ENCODE measurements at places on chromosomes 1 and 21. TPM values are rescaled to one million over a fixed set of nuclear protein-coding genes. Genes with fewer than 3 reads are reported as not detected.

The SIM2 gene
- total RNA-seq = not detected

The SPTA1 gene
- total RNA-seq = 0.06 TPM

The C1orf141 gene
- total RNA-seq = 0.45 TPM

The RWDD3 gene
- total RNA-seq = 12.7 TPM

The BCAR3 gene
- total RNA-seq = 26.0 TPM

The RPTN gene
- total RNA-seq = not detected

The FAM151A gene
- total RNA-seq = not detected

DNA sequence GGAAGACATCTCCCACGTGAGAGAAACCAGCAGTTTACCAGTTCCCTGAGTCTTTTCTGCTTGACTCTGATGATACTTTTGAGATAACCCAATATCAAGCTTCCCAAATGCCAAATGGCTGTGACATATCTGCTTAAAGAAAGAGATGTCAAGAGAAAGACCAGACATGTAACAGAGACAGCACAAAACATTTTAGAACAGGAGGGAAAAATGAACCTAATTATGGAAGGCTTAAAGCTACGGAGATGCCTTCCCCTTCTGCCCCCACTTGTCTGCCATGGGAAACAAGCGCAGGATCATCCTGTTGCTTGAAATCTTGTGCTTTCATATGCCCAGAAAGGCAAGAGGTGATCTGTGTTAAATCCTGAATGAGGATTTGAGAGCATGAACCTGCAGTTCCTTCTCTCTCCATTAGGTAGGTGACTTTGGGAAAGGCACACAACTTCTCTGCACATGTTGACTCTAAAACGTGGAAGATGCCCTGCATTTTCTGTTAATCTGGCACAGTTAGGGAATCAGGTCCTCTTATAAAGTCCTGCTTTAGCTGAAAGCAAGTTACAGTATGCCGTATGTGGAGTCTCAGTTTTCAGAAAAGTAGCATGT, 46.7 kb upstream of the MTR start:
- DNase-seq = no peak

DNA sequence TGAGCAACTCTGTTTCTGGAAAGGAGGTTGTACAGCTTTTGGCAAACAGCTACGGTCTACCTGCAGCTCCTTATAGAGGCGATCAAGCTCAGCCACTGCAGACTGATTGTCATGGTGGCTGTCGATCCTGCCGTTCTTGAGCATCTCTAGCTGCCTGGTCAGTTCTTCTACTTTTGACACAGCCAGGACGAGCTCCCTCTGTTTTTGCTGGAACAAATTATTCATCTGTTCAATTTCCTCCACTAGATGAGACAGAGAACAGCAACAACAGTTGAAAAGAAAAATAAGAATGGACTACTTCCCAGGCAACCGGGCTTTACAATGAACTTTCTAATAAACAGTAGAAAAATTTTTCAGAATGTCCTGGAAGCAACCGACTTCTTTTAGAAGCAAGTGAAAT, 42.5 kb downstream of the TP53BP2 start:
- DNase-seq = no peak

GRCh38 chr1:164771619-164772361, 212.8 kb downstream of the PBX1 start:
- no peak for DNase-seq

- DNase-seq = no peak
Observed at GRCh38 chr1:58466630-58467241, 79.8 kb downstream of the OMA1 start.

- DNase-seq = no peak
Observed at GRCh38 chr1:244778344-244778743, 57.1 kb upstream of the COX20 start.

DNA sequence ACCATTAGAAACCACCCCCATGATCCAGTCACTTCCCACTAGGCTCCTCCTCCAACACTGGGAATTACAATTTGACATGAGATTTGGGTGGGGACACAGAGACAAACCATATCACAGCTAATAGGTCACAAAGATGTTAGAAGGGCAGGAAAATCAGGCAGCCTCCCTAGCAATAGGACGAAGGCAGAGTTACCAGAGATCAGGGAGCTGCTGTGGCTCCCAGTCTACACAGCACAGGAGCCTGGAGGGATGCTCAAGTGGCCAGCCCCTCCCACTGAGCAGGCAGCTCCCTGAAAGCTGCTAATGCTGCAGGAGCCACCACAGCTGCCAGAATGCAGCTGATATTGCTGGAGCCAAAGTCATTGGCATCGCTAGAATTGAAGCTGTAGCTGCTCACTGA, 51.0 kb downstream of the CR1L start:
- DNase-seq = no peak

DNA sequence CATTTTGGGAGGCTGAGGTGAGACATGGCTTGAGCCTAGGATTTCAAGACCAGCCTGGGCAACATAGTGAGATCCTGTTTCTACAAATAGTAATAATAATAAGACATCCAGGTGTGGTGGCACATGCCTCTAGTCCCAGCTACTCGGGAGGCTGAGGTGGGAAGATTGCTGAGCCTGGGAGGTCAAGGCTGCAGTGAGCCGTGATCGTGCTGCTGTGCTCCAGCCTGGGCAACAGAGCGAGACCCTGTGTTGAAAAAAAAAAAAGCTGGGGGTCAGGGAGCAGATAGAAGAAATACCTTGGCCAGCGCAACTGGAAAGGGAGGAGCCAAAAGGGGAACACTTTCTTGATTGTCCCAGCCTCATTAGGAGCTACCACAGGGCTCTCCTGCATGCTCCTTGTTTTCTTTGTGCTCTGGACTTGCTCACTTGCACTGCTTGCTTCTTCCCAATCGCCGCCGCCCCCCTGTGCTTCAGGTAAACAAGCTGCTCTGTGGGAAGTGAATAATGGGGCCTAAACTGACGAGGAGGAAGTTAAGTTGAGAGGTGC, 31.1 kb downstream of the PBX1 start:
- DNase-seq = no peak

DNA sequence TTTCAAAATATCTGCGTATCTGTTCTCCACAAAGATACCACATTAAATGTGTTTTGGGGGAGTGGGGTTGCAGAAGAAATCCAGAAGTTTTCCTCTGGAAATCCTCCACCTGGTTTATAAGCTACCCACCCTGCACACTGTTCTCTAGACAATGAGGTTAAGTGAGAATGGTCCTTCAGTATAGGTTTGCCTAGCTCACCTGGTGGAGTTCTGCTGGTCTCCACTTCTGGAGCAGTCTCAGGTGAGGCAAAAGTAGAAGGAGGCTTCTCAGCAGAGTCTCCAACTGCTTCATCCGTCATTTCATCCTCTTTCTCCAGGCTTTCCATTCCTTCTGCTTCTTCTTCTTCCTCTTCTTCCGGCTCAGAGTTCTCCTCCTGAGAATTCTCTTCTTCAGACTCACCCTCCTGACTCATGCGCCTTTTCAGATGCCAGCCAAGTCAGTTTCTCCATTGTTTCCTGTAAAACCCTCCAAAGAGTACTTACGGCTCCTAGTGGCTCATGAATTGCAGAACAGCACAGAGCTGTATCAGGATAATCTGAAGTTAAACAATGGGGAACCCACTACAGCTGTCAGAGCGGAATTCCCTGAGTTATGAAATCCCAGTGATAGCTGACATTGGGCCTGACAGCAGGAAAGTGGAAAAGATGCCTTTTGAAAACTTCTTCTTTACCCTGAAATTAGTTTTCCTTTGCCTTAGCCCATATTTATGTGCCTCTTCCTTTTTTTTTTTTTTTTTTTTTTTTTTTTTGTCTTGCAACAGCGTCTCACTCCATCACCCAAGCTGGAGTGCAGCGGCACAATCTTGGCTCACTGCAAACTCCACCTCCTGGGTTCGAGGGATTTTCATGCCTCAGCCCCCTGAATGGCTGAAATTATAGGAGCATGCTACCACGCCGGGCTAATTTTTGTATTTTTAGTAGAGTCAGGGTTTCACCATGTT, 38.5 kb downstream of the MSTO1 start:
- DNase-seq = no peak

DNA sequence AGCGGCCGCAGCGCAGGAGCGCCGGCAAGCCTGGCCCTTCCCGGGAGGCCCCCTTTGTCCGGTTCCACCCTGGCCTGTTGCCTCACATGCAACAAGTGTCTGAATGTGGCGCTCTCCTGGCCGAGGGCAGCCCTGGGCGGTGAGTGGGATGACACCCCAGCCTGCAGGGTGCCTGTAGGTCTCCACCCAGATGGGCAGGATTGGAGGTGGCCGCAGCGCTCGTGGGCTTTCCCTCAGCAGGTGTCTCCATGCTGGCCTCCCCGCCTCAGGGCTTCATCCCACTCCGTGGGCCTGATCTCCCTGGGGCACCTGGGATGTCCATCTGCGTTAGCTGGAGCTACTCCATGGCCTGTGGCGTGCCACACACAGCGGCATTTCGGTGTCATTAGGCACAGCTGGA, 1.5 kb downstream of the MIB2 start:
- DNase-seq = no peak

All from left lung (tissue), 14 donors.